Skeletal muscle tissue (tissue), 5 donors: ENCODE measurements at places on chromosomes 1 and 21. TPM values are rescaled to one million over a fixed set of nuclear protein-coding genes. Genes with fewer than 3 reads are reported as not detected.

Gene DIO1
- total RNA-seq: not detected

Gene PALMD
- total RNA-seq: 46.4 TPM

Gene YBX1
- total RNA-seq: 403 TPM

Gene KCNJ10
- total RNA-seq: 0.52 TPM

Gene TMCO4
- 2.6 TPM for total RNA-seq

Gene MAB21L3
- total RNA-seq: not detected

Gene EXOC8
- 12.5 TPM for total RNA-seq

Gene GNG5
- 20.9 TPM for total RNA-seq

Gene LDLRAD1
- total RNA-seq: not detected

Gene C1orf141
- not detected for total RNA-seq

Gene KCNE1
- total RNA-seq: 0.52 TPM

Gene AMY1C
- not detected for total RNA-seq

Gene OR10J1
- total RNA-seq: not detected

Gene AIM2
- total RNA-seq: 0.52 TPM

Gene NOS1AP
- under 0.01 TPM for total RNA-seq

Gene HRNR
- total RNA-seq: not detected

Gene CD2
- total RNA-seq: under 0.01 TPM

Gene OR2M2
- not detected for total RNA-seq

Gene CROCC
- 6.8 TPM for total RNA-seq

Gene OPTC
- total RNA-seq: not detected

Gene GABPA
- 26.1 TPM for total RNA-seq

Gene PPM1J
- 1.0 TPM for total RNA-seq

Gene LAMC2
- 0.52 TPM for total RNA-seq

Gene SPRR5
- total RNA-seq: not detected

Gene KPRP
- not detected for total RNA-seq

Gene ATP1A2
- total RNA-seq: 38.1 TPM

Gene EPHA10
- not detected for total RNA-seq

Gene ITLN1
- not detected for total RNA-seq

Gene SAMSN1
- total RNA-seq: 3.1 TPM

Gene SLC41A1
- 12.0 TPM for total RNA-seq

Gene KDF1
- not detected for total RNA-seq

Gene SPRR2B
- total RNA-seq: not detected

Gene KRTAP13-2
- not detected for total RNA-seq

Gene ADCY10
- total RNA-seq: under 0.01 TPM

Gene RHD
- total RNA-seq: 2.1 TPM
